ENCODE measurements at places on chromosomes 13 and 19. TPM values are rescaled to one million over a fixed set of nuclear protein-coding genes. Genes with fewer than 3 reads are reported as not detected.

DNA sequence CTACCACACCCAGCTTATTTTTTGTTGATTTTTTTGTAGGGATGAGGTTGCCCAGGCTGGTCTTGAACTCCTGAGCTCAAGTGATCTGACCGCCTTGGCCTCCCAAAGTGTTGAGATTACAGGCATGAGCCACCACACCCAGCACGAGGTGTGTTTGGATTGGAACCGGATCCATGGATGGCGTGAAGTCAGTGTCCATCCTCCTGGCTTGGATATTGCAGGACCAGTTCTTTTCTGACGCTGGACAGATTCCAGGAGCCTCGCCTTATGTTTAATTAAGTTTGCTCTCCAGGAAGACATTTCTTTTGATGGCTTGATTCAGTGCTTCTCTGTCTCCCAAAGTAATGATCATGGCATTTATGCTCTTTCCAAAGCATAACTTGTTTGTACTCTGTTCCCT lies 14.4 kb upstream of the RFXAP start:
- no peaks in the 10 kb centered on the region for H3K27me3 ChIP-seq
- no peak overlapping the region for H3K4me3 ChIP-seq
- H3K36me3 ChIP-seq, result no peaks in the 10 kb centered on the region
- DNase-seq, result no peak

GRCh38 chr13:64075543-64076271 lies 2660.1 kb upstream of the PCDH20 start:
- no peaks in the 10 kb centered on the region for H3K27me3 ChIP-seq
- no peak overlapping the region for H3K27ac ChIP-seq
- no peak for DNase-seq
- no peak overlapping the region for H3K4me3 ChIP-seq
- H3K36me3 ChIP-seq, result no peaks in the 10 kb centered on the region
- H3K4me1 ChIP-seq, result no peaks in the 10 kb centered on the region

Gene ICAM5
- 1.3 TPM for total RNA-seq

Gene IGSF23
- not detected for total RNA-seq

Gene OR7A17
- not detected for total RNA-seq
